ENCODE measurements at places on chromosomes 4 and X.

DNA sequence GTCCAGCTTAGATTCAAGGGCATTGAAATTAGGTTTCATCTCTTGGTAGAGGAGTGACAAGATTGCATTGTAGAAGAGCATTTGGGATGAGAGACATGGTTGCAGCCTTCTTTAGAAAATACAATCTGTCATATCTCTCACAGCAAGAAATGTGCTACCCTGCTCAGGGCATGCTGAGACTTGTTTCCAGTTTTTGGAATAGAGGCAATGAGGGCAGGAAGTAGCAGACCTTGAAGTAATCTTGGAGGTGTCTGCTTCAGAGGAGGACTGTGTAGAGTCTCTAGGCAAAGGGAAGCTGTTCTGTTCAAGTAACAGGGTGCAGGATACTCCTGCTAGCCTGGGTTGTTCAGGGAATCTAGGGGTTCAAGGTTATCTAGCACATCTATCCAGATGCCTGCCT is 116.1 kb upstream of the ZNF827 start:
- DNase-seq = no peak

DNA sequence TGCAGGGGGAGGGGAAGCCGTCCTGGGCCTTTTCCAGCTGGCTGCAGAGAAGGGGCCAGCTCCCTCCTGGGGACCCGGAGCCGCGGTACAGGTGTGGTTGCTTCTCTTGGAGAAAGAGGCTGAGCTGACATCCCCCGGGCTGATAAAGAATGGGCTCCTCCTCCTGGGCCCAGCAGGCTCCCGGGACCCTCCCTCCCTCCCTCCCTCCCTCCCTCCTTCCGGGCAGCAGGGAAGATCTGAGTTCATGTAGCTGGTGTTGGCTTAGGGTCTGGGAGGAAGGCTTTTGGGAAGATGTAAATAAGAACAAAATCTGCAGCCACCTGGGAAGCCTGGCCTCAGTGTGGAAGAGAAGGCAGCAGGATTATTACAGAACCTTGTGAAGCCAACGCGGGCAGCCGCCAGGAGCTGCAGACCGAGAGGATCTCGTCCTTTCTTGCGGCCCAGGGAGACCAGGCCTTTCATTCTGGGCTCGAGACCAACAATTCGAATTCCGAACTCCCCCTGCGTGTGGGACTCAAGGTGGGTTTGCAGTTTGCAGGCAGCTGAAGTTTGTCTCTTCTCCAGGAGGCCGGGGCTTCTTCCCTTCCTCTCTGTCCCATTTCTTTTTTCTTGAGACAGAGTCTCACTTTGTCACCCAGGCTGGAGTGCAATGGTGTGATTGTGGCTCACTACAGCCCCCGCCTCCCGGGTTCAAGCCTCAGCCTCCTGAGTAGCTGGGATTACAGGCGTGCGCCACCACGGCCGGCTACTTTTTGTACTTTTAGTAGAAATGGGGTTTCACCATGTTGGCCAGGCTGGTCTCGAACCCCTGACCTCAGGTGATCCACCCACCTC is at the start of gene PLCXD1:
PLCXD1 (plus strand) TSS at position 216 of the 834 bp plus-strand sequence. CDS start 2,807 bp downstream, outside the sequence.
- no peak for DNase-seq

GRCh38 chr4:131348263-131348662 is 1800.8 kb upstream of the PCDH10 start:
- DNase-seq = no peak

DNA sequence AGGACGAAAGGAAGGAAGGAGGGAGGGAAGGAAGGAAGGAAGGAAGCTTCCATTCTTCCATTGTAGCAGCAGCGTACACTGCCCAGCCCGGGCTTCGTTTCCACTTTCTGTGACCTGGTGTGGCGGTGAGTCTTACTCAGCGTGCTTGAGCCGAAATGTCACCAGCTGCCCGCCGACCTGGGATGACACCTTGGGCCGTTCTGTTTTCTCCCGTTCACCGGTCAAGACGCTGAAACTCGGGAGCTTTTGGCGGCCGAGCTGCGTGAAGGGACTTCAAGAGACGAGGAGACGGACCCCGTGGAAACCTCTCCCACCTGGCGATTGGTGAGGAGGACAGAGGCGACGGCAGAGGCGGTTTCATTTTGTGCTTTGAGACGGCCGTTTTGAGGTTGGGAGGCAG is 47.1 kb upstream of the PPP2R3B start:
- DNase-seq = no peak

DNA sequence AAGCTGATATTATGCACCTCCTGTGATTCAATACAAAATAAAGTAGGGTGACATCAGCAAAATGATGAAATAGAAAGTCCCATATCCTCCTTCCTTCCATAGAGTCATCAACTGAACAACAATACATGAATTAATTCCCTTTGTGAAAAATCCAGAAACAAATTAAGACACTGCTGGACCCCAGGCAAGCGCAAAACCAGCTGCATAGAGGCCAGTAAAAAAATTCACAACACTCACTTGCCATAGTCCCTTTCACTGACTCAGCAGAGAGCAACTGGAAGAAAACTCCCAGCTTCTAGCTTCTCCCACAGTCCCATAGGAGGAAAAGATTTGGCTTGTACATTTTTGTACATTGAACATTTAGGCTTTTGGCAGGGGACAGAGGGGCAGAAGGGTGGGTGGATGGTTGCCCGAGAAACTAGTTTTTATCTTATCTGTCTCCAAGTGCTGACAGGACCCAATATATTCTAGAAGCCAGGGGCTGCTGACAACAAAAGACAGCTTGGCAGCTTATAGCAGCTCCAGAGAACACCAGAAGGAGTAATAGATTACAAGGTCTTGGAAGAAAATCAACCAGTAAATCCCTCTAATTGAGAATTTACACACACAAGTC is 124.6 kb downstream of the NDST3 start:
- no peak for DNase-seq

GRCh38 chr4:89009115-89009514 is 47.9 kb downstream of the FAM13A start:
- no peak for DNase-seq

GRCh38 chr4:2794486-2795299 is 1.8 kb downstream of the SH3BP2 start:
- no peak for DNase-seq

DNA sequence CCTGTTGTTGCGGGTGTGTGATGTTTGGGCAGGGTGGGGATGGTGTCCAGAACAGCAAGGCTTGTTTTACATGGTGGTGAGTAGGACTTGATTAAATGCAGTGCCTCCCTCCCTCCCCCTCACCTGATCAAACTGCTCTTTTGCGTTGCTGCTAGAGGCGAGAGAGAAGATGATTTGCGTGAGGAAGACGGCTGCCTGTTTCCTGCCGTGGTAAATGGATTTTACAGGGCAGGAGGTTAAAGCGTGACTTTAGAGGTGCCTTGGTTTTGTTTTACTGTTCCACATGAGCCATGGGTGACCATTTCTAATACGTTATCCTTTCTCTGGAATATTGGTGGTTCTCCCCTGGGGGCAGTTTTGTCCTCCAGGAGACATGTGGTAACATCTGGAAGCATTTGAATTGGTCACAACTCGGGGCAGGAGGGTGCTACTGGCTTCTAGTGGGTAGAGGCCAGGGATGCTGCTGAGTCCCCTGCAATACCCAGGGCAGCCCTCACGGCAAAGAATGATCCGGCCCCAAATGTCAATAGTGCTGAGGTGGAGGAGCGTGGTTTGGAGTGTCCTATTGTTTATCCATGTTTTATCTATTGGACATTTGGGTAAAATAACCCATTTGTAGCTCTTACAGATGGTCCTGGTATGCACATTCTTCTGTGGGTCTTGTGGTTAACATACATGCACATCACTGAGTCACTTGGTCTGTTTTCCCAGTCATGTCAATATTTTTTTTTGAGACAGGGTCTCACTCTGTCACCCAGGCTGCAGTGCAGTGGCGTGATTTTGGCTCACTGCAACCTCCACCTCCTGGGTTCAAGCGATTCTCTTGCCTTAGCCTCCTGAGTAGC is 73.7 kb downstream of the SHROOM2 start:
- no peak for DNase-seq

GRCh38 chr4:18227880-18228279 is 206.3 kb upstream of the LCORL start:
- DNase-seq = no peak

DNA sequence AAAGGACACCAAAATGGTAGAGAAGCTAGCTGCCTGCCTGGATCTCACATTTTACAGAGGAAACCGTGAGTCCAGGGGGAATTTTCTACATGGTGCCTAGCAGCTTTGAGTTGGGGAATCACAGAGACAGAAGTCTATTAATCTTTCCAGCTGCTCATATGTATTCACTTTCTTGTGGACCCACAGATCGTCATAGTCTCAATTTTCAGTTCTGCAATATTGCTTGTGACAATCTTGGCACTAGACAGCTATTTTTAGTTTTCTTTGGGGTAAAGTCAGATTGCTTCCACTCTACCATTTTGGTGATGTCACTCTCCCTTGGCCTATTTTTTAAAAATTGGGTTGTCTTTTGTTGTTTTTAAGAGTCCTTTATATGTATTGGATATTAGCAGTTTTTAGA is 233.4 kb upstream of the STK26 start:
- DNase-seq = no peak

- no peak for DNase-seq
These were observed 24.3 kb downstream of the GRSF1 start for GRCh38 chr4:70815370-70815769.

- no peak for DNase-seq
These were observed 314.8 kb downstream of the PPP3CA start for GRCh38 chr4:101032541-101032940.

- DNase-seq = no peak
These were observed 893 bp upstream of the HOPX start for GRCh38 chr4:56681853-56682525.

GRCh38 chr4:74656596-74656995 is 137.7 kb downstream of the BTC start:
- no peak for DNase-seq

- DNase-seq = no peak
These were observed 3.7 kb upstream of the CXCL6 start for GRCh38 chr4:73832651-73833237.

- no peak for DNase-seq
These were observed 6.0 kb downstream of the SEL1L3 start for GRCh38 chr4:25856756-25857155.

GRCh38 chrX:40773809-40774208 is 38.5 kb upstream of the MED14 start:
- DNase-seq = no peak

GRCh38 chrX:55135171-55135570 is 46.4 kb downstream of the PAGE2 start:
- no peak for DNase-seq

DNA sequence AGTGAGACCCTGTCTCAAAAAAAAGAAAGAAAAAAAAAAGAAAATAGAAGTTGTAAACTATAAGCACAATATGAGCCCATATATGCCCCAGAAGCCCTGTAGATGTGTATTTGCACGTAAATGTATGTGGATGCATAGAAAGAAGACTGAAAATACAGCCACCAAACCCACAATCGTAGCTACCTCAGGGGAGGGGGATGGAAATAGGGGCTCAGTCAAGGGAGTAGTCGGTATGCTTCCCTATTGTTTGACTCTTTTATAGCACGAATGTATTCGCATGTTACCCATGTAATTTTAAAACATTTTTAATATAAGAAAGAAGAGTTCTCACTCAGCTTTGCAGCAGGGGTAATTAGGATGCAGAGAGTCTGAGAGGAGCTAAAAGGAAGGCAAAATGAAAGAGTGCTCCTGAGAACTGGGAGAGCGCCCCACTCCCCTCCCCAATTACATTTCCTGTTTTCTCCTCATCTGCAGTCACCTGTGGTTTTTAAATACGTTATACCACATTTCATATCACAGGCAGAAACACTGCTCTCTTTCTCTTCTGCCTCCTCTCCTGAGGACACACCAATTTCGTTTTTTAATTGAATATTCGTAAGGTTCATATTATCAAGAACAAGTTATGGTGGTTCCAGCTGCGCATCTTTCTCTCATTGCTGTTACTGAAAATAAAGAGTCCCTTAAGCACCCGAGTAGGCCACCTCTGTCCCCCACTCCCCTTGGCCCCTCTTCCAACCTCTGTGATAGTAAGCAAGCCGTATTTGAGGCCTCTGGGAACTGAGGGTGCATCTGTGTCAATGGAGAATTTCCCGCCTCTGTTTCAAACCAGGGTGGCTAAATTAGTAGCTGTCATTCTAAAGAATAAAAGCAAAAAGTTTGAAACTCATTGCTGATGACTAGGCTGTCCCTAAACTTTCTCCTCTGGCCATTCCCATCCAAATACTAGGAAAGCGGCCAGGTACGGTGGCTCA is 10.7 kb downstream of the SEPTIN6 start:
- DNase-seq = no peak

DNA sequence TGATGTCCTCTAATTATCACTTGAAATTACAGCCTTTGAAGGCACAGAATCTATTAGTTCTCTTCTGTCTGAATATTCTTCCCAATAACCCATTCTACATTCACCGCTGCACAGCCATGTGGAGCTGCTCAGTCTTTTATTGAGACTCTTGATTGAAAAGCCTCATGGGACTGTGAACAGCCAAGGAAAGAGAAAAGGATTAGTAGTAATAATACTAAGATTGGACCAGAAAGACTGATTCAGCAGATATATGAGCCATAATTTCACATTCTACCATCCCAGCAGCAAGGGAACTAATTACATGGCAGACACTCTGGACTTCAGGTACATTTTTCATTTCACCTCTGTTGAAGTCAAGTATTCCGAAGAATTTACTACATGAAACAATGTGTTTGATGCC is 2471.7 kb downstream of the ARAP2 start:
- no peak for DNase-seq

DNA sequence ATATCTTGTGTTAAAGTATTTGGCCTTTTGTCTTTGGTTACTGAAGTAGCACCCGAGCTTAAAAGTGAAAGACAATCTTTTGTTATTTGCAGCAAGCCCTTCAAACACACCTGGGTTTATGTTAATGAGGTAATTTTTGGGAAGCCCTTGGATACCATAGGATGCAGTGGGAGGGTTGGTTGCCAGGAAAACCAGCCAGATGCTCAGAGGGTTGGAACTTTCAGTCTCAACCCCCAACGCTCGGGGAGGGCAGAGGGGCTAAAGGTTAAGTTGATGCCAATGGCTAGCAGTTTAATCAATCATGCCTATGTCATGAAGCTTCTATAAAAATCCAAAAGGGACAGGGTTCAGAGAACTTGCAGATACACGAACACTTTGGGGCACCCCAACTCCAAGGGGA is 17.2 kb upstream of the GPR173 start:
- DNase-seq = no peak

GRCh38 chr4:85870298-85871083 is 395.5 kb downstream of the ARHGAP24 start:
- no peak for DNase-seq

DNA sequence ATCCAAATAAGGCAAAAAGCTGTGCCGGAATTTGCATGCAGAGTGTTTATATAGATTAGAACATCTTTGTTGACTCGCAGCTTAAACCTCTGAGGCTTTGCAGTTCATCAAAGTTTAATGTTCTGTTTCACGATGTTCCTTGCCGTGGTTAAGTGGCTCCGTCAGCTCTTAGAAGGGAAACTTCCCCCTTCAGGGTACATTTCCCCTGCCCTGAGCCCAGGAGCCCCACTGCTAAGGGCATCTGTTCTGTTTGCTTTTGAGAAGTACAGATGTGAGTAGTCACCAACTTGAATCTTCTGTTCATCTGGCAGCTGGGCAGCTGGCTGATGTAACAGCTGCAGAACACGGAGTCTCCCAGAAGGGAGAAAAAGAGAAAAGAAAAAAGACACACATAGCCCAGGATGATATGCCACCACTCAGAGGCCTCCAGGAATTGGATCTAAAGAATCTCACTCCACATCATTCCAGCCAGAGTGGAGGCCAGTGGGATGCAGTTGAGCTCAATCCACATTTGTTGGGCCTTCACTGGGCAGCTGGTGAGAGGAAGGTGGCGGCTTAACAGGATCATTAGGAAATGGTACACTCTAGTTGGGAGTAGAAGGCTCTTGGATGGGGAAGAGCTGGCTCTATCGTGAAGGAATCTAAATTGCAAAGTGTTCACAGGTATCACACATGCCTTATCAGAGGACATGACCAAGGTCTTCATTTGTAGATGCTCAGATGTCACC is 178.7 kb upstream of the RBPJ start:
- no peak for DNase-seq

All from effector memory CD4-positive, alpha-beta T cell (primary cell).